ENCODE measurements at places on chromosomes 1 and 21.

DNA sequence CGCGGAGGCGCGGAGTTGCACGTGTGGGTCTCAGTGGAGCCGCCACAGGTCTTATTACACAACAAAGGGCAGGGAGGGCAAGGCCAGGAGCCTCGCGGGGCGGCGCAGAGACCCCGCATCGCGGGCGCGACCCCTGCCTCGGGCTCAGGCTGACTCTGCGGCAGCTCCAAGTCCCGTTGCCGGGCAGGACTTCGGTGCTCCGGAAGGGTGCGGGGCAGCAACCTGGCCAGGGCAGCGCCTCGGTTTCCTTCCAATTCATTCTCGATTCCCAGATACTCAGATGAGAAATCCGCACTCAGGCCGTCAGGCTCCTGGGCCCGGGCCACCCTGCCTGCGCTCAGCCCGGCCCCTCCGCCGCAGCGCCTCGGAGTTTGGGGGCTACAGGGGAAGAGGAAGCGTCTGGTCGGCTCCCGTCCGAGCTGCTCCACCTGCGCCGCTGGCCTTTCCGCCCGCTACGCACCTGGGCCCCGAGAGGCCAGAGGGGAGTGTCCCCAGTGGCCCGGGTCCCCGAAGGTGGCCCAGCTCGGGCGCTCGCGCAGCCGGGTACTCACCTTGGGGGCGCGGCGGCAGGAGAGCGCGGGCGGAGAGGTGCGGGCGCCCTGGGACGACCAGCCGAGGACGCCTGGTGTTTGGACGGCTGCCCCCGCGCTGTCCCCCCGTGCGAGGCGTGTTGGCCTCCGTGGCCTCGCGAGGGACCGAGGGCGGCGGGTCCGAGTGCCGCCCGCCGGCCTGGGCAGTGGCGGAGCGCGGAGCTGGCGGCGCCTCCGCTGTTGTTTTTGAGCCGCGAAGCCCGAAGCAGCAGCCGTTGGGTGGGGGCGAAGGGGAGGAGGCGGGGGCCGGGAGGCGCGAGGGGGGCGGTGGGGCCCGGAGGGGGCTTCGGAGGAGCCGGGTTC lies 1.1 kb upstream of the PRDM16 start:
- DNase-seq: no peak

GRCh38 chr21:34933609-34934335 lies 115.3 kb downstream of the RUNX1 start:
- no peak for DNase-seq

DNA sequence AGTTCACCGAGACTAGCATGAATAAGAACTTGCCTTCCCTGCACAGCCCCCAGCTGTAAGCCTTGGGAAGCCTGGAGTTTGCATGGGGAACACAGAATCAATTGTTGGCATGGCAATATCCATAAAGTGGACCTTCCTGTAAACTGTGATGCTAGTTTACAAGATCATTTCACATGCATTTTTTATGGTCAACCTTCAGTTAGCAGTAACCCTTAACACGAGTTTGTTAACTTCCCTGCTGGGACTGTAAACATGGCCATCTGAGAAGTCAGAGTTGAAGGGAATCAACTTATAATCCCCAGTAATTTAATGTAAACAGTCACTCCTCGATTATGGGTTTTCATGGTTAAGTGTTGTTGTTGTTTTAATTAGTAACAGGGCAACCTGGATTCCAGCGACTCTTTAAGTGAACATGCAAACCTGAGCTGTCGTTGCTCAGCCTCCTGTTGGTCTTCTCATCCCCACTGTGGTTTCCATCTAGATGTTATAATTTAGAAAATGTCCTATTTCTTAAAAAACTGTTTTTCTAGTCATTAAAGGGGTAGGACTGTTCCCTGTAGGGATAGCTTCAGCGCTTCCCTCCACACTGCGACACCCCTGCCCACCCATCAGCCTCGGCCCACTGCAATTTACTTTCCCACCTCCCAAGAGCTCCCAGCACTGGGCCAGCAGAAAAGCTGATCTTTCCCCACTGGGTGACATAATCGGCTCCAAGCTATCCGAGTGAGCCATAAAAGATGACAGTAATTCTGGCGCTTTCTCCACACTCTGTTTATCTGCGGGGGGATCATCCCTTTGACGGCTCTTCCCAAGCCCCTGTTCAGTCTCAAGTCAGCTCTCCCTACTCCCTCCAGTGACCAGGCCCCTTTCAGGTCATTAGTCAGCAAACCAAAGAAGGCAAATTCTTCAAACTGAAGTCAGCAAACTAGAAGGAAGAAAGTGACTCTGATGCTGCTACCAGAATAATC lies 107.6 kb upstream of the IPO9 start:
- DNase-seq: no peak

DNA sequence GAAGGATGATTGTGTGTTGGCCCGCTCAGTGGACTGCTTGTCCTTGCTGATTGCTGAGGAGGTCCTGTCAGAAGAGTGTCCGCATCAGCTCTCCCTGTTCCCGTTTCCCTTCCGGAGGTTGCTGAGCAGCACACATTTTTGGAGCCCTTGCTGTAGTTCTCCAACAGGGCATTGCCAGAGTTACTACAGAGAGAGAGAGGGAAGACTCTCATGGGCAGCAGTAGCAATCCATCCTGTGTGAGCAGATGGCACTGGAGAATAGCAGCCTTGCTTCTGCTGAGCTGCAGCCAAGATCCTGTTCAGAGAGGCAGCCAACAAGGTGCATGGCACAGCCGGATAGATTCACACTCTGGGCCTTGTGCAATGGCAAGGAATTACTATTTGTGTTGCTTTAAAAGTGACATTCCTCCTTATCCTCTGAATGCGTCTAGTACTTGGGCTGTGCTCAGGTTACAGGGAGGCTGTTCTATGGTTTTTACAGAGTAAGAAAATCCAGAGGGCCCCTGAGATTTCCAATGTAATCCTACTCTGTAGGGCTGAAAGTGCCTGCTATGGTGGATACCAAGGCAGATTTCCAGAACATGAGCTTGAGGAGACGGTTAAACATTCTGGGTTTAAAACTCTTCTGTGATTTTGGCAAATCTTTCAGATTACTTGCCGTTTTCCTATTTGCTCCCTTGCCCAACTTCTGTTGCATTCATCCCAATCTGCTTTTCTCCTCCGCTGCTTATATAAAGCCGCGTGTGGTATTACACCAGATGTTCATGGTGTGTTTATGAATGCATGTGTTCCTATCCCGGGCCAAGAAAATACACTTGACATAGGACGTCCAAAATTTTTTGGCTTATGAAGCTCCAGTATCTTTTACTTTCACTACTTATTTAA lies 27.4 kb downstream of the AK4 start:
- no peak for DNase-seq

DNA sequence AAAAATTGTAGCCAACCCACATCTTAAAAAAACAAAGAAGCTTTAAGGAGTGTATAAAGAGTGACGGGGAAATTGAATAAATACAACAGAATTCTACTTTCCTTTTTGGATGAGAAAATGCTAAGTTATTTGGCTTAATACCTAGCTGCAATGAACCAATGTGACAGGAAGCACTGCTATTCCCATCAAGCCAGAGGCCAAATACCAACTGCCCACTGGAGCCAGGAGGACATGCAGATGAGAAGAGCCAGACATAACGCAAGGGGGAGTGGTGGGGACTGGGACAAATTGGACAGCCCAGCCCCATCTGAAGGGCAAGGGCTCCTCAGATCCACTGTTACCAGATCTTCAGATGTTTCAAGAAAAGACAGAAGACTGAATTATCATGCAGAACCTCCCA lies 25.7 kb downstream of the DNAJC11 start:
- no peak for DNase-seq

DNA sequence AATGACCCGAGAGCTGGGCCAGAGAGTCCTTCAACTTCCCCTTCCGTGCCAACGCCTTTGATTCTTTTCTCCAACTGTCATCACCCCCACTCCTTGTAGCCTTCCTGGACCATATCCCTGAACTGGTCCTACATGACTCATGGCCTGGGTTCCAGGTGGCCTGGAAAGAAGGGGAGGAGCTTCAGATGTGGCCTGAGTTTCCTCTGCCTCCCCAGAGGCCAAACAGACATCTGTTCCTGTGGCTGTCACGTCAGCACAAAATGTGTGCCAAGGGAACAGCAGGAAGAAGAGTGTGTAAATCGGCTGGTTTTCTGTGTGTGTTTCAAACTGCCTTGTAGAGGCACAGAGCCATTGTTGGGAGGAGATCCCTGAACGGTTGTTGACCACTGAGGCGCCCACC lies 24.9 kb upstream of the KIRREL1 start:
- DNase-seq: no peak

- no peak for DNase-seq
These were observed 30.1 kb downstream of the KCNAB2 start for GRCh38 chr1:6075748-6076147.

DNA sequence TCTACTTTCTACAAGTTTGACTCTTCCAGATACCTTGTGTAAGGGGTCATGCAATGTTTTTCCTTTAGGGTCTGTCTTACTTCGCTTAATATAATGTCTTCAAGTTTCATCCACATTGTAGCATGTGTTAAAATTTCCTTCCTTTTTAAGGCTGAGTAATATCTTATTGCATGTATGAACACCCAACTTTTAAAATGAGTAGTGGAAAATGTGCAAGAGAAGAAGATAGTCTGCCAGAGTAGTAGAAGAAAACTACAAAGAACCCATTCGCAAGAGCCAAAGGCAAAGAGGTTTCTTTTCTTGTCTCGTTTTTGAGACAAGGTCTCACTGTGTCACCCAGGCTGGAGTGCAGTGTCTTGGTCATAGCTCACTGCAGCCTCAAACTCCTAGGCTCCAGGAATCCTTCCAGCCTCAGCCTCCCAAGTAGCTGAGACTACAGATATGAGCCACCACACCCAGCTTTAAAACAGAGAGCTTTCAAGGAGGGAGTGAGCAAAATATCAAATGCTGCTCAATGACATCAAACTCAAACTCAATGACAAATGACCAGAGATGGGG lies 9.4 kb downstream of the IL23R start:
- no peak for DNase-seq

- DNase-seq: no peak
These were observed 21.5 kb downstream of the DESI2 start for GRCh38 chr1:244674446-244674845.

DNA sequence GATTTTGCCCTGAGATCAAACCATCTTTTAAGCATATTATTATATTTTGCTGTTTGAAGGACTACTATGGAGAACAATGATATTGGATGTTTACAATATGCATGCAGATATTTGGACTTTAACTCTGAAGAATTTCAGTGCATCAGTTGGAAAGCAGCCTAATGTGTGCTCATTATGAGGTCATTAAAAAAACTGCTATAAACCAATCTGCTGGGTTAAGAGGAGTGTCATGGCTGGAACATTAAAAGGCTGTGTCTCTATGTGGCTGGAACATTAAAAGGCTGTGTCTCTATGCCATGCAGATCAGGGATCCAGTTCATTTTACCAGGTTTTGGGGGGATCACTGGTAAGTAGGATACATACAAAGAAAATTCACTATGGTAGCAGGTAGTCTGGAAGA lies 77.6 kb downstream of the SPATA46 start:
- DNase-seq: no peak

- DNase-seq: no peak
These were observed 15.2 kb downstream of the RIPK4 start for GRCh38 chr21:41751611-41752011.

DNA sequence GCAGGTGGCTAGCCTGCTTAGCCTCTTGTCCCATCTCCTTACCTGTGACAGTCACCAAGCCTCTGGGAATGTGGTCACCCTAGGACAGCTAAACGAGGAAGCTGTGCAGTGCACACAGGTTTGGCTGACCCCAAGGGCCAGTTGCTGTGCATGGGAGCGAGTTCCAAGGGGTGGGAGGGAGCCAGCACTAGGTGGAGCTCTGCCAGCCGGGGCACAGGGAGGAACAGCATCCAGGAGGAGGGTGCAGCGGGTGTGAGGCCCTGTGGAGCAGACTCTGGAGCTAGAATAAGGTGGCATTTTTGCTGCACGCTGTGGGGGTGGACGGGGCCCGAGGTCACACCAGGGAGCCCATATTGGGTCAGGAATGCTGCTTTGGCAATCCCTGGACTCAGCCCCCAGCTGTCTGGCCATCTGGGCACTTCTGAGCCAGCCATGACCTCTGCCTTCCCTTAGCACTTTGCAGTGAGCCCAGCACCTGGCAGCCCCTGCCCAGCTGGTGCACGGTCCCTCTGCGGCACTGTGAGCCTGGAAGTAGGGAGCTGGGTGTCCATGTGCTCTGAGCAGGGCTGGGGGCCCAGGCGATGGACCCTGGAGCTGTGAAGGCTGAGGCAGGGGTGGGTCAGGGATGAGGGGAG lies 8.7 kb downstream of the PDXK start:
- no peak for DNase-seq

- no peak for DNase-seq
These were observed 63.6 kb upstream of the ZBTB40 start for GRCh38 chr1:22387919-22388580.

DNA sequence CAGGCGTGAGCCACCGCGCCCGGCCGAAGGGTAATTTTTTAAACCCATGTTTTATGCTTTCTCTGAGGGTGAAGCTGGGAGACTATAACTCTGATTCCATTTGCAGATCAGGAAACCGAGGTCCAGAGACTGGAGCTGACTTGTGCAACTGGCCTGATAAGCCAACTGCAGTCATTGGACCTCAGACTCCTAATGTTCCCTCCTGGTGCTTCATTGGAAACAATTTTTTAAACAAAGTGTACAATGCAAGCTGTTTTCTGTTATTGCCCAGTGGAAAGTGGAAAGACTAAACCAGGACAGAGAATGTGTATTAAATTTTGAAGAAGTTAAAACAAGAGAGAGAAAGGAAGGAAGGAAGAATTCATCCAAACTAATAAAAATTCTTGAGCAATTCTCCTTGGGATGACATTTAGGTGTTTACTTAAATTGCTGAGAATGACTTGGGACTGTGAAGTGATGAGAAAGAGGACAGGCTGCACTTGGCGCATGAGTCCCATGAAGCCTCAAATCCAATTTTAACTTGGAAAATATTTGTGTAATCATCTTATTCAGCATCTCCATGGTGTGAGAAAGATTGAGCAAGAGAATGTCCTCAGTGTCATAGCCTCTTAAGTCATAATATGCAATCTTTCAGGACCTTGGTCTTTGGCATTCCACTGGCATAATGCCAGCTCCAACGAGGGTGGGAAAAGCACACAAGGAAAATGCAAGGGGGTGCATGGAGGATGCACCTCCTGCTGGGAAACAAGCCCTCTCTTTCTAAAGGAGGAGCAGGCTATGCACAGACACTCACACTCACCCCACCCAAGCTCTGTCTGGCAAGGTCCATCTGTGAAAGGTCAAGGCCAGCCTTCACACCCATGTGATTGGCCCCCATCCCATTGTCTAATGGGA lies 342.0 kb downstream of the SIPA1L2 start:
- DNase-seq: no peak
